ENCODE measurements at places on chromosomes 5 and 9.

GRCh38 chr5:145811834-145812625 lies 23.1 kb downstream of the PRELID2 start:
- peak; percentile 36 for DNase-seq

- DNase-seq, result no peak
Measured at GRCh38 chr5:29983528-29984155, 1209.8 kb upstream of the CDH6 start.

- no peak for DNase-seq
Measured at GRCh38 chr5:10461904-10462555, 20.4 kb downstream of the ROPN1L start.

DNA sequence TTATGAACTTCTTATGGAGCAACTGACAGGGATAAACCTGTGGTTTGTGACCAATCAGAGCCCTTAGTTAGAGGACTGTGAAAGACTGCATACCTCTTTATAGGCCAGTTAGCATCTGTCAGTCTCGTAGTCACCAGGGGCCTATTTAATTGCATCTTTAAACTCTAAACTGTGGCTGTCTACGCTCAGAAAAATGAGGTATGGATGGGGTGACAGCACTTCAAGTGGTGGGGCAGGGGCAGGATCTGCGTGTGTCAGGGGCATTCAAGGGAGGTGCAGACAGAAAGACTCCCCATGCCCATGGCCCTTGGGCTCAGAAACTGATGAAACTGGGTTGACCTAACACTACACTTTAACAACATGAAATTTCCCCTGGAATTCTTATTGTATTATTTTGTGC lies 132.6 kb upstream of the TBCA start:
- no peak for DNase-seq

- DNase-seq, result peak; percentile 54
Measured at GRCh38 chr5:151075698-151076331, 5.0 kb downstream of the TNIP1 start.

DNA sequence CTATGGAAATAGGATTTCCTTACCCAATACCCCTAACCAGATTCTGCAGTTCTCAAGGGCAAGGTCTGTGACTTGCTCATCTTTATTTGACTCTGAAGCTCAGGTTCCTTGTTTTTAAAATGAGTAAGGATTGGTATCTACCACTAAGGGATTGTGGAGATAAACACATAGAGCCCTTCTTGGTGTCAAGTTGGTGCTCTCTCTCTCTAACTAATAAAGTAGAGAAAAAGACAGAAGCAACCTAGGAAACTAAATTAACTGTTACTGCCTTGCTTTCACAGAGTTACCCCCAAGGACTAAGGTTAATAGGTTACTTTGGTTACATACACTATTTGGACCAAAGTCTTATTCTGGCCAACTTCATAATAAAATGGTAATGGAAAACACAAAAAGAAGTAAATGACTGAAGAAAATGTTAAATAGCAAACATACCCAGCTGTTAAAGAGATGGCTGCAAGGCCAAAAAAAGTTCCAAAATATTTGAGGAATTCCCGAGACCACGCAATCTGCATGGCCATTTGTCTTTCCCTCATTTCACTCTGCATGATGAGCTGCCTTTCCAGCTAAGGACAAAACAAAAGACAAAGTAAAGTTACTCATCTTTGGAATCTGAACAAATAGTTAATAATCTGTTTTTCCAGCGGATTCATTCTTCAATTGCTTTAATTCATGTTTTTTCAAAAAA lies 21.8 kb upstream of the RLN1 start:
- no peak for DNase-seq

DNA sequence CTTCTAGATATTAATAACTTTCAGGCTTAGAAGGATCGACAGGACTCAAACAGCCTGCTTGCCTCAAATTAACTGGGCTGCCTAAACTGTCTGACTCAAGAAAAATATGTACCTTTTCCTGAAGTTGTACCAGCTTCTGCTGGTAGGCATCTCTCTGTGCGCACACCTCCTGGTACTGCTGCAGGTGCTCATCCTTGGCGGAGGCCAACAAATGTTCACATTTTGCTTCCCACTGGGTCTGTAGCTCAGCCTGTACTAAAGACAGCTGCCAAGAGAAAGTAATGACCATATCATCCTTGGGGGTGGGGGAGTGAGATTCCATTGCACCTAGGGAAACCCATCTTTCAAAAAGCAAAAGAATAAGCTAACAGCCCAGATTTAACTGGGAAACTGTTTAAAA lies 22.5 kb downstream of the SLC31A2 start:
- DNase-seq, result no peak

GRCh38 chr9:114370251-114370967 lies 17.4 kb downstream of the AKNA start:
- no peak for DNase-seq

DNA sequence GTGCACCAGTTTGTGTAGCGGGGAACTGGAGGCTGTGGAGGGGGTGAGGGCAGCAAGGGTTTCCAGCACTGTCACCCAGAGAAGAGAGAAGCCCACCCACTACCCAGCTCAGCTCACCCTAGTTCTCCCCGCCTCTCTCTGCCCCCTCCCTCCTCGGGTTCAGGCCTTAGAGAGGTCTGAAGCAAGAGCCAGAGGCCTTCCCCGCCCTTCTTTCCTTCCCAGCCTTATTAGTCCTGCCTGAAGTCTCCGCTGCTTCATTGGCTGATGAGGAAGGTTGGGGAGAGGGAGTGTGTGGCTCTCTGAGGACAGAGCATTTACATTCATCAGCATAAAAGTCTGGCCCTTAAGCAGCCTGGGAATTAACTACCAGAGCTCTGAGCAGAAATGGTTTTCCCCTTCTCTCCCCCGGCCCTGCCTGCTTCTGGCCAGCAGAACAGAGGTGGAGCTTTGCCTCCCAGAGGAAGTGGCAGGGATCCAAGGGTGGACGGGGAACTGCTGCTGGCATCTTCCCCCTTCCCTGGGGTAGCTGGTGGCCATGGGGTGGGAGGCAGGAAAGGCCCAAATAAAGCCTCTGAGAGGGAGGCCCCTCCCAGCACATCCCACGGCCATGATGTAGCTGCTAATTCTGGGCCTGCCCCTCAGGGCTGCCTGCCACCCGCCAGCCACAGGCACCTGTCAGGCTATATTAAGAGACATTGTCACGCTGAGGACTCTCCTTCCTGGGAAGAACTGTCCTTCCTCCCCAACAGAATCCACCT lies 4.1 kb downstream of the DNAJB5 start:
- DNase-seq, result peak; percentile 15

DNA sequence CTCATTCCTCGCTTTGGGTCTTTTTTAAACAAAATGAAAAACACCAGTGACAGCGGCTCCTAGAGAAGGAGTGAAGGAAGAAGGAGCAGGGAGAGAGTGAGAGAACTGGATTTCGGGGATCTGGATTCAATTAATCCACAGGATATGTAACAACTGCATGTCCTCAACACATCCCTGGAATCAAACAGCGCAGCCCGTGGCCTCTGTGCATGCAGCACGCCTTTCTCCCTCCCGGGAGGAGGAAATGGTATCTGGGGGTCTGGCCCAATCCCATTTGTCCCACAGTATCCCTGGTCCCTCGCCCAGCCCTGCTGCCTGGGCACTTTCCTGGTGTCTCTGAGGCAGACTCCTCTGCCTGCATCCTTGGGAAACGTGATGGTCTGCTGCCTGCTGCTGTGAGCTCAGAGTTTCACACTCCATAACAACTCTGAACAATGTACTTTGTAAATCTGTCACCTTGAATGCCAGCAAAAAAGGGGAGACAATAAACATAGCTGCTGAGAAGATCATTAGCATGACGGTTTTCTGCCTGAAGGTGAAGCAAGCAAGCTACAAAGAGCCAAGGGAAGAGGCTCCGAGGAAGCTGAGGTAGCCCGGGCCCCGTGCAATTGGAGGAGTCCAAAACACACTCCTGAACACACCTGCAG lies 56.1 kb downstream of the PTCH1 start:
- DNase-seq, result no peak

DNA sequence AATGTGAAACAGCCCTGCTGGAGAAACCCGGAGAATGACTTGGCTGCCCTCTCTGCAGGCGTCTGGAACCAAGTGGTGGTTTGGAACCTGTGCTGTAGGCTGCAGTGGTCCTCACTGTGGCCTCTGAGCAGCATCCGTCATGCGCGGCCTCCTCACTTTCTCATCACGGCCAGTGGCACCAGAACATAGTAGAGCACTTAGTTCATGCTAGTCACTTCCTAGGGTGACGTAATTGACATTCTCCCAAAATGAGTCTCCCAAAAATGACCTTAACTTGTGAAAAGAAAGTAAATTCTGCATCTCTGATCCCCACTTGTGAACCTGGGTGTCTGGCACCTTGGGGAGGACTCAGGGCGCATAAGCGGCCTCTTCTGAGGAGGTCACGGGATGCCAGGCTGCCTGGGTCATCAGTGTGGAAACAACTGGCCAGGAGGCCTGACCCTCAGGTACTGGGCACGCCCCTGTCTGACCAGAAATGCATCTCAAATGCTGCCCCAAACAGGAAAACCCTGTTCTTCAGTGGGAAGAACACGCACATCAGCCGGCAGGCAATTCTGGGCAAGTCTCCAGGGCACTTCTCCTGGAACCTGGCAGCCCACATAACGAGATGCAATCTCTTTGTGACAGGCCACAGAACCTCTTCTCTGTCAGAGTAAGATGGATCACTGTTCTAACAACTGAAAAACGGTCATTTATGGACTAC lies 36.6 kb upstream of the SPTLC1 start:
- DNase-seq, result peak; percentile 69

GRCh38 chr5:143506836-143507552 lies 103.5 kb upstream of the NR3C1 start:
- peak; percentile 80 for DNase-seq

DNA sequence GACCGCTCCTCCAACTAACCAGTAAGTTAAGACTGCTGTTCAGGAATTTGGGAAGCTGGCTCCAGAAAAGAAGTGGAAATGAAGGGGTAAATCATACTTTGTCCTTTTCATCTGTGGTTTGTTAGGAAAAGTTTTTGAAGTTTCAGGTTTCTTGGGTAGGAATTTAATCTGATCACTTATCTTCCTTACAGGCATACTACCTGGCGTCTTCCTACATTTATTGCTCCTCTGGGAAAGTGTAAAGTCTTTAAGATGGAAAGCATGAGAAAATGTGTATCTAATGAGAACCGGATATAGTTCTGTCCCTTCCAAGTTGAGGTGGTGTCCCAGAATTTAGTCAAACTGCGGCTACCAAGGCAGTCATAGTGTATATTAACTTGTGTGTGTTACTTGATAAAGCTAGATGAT lies 1.3 kb downstream of the RASA1 start:
- no peak for DNase-seq

GRCh38 chr5:27639005-27639612 lies 600.7 kb upstream of the CDH9 start:
- DNase-seq, result no peak

DNA sequence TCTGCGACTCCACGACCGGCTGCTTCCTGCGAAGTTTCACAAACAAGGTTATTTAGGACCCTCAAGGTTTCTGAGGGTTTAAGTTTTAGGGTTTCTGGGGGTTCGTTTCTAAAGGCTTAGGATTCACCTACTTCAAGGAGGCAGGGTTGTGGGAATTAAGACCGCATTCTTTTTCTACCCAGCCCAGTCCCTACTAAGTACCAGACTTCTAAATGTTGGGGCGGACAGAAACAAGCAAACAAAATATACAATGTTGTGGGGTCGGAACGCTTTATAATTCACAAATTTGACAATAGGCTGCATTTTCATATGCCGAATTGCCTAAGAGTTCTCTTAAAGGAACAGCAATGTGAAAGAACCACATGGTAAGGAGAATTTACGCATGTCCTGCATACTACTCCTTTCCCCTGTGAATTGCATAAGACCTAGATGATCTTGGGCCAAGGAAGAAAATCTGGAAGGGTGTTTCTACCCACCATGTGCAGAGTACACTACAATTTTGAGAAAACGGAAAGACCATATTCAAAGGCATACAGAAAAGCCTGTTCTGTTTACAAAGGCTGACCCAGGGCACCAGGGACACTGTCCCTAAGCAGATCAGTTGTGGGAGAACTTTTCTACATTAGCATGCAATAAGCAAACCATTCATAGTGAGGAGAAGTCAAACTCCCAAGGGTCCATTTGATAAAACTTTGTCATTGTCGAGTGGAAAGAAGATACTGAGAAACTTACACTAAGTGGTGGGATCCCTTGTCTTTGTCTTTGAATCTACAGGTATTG lies 457.3 kb downstream of the RAB3C start:
- peak; percentile 14 for DNase-seq

- peak; percentile 93 for DNase-seq
Measured at GRCh38 chr9:89038382-89039103, 47.3 kb downstream of the S1PR3 start.

DNA sequence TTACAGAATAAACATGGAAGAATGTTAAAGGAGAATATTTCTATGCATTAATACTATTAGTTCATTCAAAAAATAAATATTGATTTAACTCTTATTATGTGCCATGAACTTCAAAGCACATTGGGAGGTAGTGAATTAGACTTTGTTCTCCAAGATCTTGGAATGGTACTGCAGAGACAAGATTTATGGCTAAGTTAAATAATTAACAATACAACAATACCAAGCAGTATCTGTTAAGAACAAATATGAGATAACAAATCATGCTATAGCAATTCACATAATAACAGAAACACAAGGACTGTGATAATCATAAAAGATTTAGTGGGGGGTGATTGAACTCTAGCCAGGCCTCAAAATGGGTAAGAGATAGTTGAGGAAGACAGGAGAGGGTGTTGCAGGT lies 11.6 kb downstream of the NMUR2 start:
- no peak for DNase-seq

DNA sequence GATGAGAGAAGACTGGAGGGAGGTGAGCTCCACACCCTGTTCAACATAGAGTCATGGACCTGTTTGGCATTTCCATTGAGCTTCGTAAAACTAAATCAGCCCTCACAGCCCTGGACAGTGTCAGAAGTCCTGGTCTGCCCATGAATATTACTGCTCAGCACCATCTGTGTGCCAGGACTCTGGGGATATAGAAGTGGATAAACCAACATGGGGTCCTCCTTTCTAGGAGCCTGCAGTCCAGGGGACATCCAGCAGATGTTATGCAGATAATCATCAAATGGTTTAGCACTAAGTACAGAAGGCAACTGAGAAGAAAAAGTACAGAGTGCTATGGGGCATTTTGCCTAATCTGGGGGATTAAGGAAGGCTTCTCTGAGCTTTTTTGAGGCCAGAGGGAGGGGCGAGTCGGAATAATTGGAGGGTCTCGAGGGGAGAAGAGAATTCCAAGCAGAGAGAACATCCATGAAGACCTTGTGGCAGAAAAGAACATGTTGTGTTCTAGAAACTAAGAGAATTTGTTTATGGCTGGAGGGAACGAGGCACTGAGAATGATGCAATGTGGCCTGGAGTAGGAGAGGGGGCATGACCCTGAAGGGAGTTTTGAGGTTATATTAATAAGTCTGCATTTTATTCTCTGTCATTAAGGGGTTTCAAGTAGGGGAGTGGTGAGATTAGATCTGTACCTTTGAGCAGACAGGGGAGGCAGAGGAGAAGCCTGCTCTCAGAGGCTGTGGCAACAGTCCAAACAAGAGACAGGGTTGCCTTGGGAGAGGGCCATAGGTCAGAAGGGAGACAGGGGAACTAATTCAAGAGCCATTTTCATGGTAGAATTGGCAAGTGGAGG lies 63.5 kb upstream of the SLC2A8 start:
- DNase-seq, result no peak

DNA sequence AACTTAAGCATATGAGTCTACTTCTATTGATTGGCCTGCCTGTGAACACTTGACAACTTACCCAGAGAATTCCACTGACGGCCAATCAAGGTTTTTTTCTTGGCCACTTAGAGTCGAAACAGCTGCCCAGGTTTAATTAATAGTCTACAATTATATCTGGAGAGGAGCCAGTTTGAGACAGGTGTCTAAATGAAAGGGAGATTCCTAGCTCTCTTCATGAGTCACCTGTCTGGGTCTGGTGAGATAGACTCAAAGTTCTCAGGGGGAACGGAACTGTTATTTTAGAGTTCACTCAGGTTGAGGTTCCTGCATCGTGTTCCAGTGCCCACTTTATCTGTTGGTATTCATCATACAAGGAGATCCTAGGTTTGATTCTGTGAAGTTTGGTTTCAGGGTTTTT lies 111.0 kb downstream of the CD180 start:
- DNase-seq, result no peak
